ENCODE measurements at places on chromosomes 3 and 15. TPM values are rescaled to one million over a fixed set of nuclear protein-coding genes. Genes with fewer than 3 reads are reported as not detected.

DNA sequence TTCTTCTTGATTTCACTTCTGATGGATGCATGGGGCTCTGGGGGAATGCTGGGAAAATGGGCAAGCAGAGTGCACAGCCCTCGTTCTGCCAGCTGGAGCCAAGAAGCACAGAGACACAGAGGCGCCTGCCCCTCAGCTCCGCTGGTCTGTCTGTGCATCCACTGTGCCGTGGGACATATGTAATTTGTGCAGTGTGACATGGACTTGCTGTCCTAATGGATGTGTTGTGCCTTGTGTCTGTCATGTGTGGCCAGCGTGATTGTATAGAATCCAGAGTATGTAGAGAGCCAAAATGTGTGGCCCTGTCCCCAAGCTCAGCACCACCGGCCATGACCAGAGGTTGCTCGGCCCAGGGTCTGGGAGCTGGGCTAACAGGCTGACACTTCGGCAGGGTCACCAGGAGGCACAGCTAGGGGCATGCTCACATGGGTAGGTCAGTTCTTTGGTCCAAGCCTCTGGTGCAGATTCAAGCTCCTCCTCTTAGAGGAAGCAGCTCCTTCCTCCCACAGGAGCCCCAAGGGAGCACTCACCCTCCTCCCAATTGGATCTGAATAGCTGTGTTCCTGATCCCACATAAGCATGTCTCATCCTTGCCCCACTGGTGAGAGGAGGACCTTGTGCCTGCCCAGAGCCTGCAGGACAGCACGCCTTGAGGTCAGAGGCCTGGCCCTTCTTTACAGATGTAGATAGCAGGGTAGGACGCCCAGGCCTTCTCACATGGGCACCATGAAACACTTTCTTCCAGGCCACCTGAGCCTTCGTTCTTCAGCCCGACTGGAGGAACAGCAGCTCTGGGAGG, 100.8 kb upstream of the ABHD17C start:
- DNase-seq, result no peak

- DNase-seq, result no peak
These were observed 365.3 kb upstream of the KCNMB2 start for GRCh38 chr3:178170698-178171535.

GRCh38 chr3:57803647-57804081, 47.6 kb downstream of the SLMAP start:
- peak; percentile 15 for DNase-seq

- no peak for DNase-seq
These were observed 2.8 kb downstream of the CAV3 start for GRCh38 chr3:8736436-8736835.

- DNase-seq, result no peak
These were observed 44.4 kb downstream of the PCOLCE2 start for GRCh38 chr3:142844339-142844977.

DNA sequence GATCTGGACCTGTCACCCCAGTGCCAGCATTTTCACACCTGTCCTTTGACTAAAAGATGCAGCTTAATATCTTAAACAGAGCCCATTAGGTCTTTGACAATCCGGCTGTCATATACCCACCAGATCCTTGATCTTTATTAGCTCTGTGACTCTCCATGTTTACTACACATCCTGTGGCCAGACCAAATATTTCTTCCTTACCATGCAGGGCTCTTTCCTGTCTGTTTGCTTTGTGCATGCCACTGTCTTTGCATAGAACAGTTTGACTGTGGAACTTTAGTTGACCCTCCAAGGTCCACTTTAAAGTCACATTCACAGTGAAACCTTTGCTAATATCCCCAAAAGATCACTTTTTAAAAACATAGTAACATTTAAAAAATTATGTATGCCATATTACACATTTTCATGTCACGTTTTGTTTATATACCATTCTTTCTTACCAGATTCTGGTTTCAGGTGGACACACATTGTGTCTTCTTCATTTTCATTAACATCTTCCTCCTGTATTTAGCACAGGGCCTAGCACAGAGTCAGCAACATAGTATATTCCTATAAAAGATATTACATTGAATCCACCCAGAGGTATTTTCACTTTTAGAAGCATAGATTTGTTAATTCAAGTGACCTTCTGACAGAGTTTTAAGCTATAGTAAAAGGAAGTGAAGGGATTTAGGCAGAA, 95.8 kb downstream of the RAP2B start:
- DNase-seq, result no peak

DNA sequence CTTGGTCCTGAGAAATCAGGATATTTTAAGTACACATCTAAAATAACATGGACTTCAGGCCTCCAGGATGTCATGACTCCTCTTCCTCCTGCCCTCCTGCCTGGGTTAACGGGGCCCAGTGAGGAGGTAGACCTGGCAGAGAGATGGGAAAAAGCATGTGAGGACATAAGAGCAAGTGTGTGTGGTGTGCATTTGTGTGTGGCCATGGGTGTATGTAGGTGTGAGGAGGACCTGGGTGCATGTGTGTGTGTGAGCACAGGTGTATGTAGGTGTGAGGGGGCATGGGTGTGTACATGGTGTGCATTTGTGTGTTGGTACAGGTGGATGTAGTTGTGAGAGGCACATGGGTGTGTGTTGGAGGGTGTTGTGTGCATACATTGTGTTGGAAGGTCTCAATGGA, 105.4 kb downstream of the EPHB1 start:
- no peak for DNase-seq

- no peak for DNase-seq
These were observed 23.9 kb downstream of the FAM174B start for GRCh38 chr15:92631721-92632120.

The GOLGA6D gene
- not detected for total RNA-seq

The NMNAT3 gene
- total RNA-seq, result 3.0 TPM

The CCR1 gene
- 27.7 TPM for total RNA-seq

The GOLGA6C gene
- 0.56 TPM for total RNA-seq

All from thoracic aorta (tissue), 2 donors.